ENCODE measurements at places on chromosomes 12 and 14.

DNA sequence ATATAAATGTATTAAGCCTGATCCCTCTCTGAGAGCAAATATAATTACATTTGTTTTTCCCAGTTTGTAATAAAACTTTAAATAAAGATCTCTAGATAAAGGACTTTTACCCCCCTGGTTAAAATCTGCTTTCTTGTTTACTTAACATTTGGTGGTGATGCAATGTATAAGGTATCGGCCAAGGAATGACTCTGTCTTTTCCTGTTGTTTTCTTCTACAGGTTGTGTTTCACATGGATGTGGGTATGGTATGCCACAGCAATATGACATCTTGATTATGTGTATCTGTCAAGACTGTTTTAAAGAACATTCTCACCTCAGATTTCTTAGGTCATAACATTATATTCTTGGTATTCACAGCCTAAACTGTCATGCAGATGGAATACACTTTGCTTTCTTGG lies 210.6 kb upstream of the NOVA1 start:
- no peak for DNase-seq

- no peak for DNase-seq
These were observed 171.2 kb downstream of the ZFP36L1 start for GRCh38 chr14:68621400-68622365.

DNA sequence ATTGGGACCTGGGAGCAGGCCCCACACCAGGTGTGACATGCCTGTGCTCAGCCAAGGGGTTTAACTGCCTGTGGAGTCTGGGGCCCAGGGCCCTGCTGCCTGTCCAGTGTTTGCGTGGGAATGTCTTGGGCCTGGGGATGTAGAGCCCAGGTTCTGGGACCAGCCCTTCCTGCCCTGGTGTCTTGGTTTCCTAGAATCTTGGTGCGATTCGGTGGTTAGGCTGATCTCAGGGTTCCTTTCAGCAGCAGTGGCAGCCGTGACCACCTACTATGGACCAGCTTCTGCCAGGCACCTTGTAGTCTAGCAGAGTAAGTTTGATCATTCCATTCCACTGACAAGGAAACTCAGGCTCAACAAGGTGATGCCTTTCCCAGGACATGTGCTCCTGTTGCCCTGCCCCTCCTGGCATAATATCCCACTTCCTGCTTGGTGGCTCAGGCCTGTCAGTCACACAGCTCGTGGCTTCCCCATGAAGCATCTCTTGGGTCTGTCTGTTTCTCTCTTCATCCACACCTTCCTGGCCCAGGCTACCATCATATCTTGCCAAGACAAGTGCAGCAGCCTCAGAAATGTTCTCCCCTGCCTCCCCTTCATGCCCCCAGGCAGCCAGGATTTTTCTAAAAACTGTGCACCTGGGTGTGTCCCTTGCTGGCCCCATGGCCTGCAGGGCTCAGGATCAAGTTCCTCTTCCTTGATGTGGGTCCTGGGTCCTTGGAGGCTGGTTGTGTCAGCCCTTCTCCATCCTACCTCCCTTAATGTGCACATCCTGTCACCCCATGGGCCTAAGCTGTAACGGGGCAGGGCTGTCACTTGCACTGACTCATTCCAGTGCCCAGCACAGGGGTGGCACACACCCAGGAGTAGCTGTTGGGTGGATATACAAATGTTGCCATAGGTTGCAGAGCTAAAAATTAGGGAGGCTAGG lies 101.6 kb downstream of the SLC25A47 start:
- DNase-seq = no peak

- no peak for DNase-seq
These were observed 24.1 kb upstream of the ARID2 start for GRCh38 chr12:45705404-45705803.
